Cortex of kidney (tissue), 1 donor: ENCODE measurements at places on chromosomes 2 and 18.

DNA sequence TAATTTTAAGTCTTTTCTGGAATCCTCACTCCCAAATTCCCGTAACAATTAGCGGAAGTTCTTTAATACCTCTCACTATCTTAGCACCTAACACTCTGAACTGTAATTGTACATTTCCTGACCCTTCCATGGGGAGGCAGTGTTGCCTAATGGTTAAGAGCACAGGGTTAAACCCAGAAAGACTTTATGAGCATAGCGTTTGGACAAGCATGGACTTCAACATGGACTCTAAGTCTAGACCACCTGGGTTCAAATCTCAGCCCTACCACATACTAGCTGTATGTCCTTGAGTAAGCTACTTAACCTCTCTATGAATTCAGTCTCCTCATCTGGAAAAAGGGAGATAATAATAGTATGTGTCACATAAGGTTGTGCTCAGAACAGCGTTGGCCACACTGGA lies 13.0 kb downstream of the ANTXR1 start:
- DNase-seq: no peak

DNA sequence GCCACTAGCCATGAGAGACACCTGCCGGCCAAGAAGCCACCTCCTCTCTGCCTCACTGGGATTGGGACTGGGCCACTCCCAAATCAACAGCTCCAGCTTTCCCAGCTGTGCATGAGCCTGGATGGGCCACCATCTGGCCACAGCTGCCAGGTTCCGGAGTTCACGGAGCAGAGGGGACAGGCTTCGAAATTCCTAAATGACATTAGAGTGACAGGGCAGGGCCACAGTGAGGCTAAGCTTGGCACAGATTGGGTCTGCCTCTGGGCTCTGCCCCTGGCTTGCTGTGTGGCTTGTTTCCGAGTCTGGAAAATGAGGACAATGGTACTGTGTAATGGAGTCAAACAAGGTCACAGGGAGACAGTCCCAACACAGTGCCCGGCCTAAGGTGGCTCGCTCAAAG lies 6.5 kb downstream of the DIPK1C start:
- no peak for DNase-seq

GRCh38 chr2:215622837-215623236 lies 187.0 kb upstream of the FN1 start:
- no peak for DNase-seq

DNA sequence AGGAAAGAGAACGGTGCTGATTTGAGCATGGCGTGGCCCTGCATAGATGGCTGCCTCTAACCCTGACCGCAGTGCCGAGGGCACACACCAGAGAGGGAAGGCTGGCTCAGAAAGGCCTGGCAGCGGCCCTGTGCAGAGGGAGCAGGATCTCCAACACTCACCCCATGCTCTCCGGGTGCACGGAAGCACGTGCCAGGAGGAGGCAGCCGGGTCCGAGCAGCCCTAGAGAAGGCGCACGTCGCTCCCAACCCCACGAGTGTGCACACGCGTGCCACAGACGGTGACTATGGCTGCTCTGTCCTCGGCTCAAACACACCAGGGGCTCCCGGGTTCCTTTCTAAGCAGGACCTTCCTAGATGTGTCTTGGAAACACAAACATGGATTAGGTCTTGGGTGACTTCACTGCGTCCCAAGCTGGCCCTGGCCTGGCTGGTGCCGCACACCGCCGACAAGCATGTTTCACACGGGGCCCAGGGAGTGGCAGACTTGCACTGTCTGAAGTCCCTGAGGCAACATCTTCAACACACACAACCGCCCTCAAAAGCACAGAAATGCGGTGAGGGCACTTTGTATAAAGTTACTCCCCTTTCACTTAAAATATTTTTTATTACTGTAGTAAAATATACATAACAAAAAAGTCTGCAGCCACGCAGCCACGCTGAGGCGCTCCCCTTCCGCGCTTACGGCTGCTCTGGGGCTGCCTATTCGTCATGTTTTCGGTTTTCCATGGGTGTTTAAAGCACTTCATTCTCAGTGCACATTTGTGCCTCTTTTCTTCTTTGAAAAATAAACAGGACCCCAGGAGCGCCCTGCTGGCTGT lies 110.0 kb downstream of the ZNF516 start:
- DNase-seq: no peak

GRCh38 chr2:129673847-129674711 lies 305.4 kb upstream of the RAB6C start:
- no peak for DNase-seq

DNA sequence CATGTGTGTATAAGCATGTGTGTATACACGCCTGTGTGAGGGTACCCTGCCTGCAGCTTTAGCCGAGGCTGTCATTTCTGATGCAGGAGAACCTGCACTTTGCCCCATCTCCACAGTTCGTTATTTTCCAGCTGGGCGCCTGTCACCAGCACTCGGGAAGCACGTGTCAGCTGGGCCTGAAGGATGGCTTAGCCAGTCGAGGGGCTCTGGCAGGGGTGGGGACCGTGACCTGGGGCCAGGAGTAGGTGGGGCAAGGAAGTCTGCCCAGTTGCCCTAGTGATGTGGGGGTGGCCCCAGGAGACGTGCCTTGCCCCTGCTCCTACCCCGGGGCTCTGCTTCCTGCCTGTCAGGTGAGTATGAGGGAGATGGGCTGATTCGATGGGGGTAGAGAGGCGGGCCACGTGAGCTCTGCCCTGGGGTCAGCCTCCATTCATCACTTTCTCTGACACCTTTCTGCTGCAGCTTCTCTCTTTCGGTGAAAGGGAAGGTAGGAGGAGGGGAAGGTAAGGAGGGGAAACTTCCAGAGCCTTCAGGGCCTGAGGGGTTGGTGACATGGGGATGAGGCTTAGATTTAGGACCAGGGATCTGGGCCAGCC lies 130.6 kb upstream of the SKOR2 start:
- DNase-seq: no peak

DNA sequence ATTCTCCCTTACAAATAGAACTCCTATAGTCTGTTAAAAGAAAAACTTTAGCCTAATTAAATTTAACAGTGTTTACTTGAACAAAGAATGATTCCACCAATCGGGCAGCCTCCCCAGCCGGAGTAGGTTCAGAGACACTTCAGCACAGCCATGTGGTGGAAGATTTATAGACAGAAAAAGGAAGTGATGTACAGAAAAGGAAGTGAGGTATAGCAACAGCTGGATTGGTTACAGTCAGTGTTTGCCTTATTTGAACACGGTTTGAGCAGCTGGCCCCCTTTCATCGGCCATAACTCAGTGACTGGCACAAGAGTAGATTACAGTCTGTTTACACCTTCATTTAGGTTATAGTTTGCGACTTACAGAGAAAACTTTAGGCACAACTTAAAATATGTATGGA lies 2.1 kb upstream of the SKA1 start:
- no peak for DNase-seq

DNA sequence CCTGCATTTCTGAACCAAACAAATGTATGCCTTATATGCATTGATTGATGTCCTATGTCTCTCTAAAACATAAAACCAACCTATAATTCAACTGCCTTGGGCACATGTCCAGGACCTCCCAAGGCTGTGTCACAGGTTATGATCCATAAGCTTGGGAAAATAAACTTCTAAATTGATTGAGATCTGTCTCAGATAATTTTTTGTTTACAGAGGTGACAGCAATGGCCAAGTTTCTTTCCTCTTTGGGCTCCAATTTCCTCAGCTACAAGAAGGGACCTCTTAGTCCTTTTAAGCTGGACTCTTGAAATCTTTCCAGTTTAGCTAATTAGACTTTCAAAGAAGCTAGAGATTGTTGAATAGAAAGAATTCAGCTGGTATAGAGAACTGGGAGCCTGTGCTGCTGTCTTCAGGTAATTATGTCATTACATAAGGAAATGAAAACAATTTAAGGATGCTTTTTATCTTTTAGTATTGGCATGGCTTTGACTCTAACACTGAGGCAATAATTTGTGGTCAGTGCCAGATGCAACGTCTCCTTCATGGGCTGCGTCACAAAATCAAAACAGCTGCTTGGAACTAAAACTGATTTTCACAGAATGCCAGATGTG lies 412.1 kb upstream of the TRIB2 start:
- no peak for DNase-seq

GRCh38 chr18:35974181-35974580 lies 1.7 kb downstream of the RMP24 start:
- no peak for DNase-seq

DNA sequence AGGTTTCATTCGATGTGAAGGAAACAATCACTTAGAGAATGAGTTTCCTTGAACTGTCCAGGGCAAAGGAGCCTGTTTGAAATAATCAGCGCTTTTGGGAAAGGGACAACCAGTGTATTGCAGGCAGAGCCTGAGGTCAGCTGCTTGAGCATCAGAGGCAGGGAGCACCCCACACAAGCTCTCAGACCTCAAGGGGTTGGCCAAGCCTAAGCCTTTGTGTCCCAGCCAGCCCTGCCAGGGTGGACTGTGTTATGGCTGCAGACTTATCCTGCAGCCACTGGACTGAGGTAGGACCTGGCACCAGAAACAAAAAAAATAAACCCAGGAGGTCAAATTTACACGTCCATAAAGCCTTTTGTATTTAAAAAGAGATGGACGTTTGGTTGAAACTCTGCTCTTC lies 228.3 kb downstream of the SEPTIN10 start:
- DNase-seq: no peak

GRCh38 chr2:8455236-8456150 lies 226.4 kb upstream of the ID2 start:
- no peak for DNase-seq

DNA sequence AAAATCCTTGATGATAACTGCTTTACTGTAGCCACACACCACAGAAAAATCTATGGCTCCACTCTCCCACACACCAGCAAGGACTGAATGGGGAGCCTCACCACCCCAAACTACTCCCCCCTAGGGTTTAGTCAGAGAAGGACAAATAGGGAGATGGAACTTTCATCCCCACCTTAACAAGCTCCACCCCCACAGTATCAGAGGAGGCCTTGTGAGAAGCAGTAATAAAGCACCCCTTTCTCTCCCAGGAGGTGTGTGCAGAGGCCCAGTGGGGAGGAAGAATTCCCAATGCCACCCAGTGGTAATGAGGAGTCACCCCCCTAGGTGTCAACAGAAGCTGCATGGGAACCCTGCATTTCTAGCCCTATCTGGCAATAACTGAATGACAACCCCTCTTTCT lies 224.9 kb downstream of the TNS1 start:
- DNase-seq: no peak

GRCh38 chr18:45805551-45805950 lies 19.9 kb upstream of the SIGLEC15 start:
- DNase-seq: no peak

GRCh38 chr18:44386401-44386800 lies 294.3 kb upstream of the SETBP1 start:
- no peak for DNase-seq

DNA sequence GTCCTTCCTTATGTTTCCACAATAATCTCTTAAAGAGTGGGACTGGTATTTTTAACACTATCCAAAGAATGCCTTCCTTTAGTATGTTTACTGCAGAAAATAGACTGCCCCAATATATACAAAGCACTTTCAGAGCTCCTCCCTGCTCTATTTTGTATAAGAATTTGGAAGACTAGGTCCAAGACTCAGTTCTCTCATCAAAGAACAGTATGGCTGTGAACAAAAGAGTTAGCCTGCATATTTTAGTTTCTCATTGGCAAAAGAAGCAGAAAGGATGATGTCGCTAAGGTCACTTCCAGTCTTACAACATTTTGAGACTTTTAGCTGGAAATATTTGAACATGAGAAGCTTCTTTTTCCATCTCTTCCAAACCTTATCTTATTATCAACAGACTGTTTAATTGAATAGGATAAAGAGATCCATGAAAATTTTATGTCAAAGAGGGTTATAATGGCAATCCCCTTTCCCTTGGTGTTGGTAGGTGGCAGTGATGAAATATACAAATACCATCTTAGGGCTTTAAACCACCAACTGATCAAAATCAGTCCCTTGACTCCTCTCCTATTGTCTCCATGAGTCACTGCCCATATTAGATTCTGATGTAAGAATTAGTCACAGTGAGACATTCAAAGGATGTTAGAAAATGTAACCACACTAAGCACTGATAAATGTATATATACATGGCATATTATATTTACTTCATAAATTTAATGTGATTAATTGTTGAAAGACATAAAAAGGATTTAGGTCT lies 266.9 kb upstream of the DSEL start:
- DNase-seq: no peak

GRCh38 chr2:46184794-46185583 lies 112.2 kb upstream of the EPAS1 start:
- DNase-seq: no peak

DNA sequence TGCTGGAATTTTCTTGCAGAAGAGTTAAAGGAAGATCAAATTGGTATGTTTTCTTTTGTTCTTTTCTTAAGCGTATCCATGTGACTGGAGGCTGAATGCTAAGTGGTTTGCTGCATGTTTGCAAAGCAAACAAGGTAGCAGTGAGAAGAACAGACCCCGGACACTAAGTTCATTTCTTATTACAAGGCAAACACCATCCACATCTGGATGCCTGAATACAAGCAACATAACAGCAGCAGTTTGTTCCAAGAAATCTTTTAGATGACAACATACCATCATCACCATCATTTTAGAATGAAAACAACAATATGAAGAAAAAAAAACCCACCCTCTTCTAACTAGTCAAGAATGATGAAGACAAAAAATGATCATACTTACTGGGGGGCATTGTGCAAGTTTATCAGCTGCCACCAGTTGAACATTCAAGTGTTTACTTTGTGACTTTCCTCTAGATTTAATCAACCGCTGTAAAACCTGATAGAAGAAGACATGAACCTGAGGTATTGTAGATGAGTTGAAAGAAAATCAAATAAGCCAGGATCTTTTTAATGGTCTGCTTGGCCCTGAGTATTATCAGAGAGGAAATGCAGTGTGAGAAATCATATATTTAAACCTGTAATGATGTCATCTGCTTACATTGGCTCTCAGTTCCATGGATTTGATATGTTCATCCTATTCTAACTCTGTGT lies 25.0 kb upstream of the ARL5A start:
- no peak for DNase-seq

DNA sequence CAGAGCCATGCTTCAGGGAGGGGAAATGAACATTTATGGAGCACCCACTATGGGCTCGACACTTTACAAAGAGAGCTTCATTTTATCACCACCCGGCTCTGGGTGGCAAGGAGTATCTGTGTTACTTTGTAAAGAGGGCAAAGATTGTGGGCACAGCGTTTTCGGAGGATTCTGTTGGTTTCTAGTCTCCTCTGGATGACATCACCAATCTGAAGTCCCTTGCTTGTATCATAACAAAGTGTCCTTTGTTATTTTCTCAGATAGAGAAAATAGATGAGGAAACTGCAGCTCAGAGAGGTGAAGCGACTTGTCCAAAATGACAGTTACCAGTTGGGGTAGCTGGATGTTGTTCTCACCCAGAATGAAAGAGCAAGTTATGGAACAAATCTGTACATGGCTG lies 162.8 kb downstream of the GLI2 start:
- DNase-seq: no peak
